Esophagus (tissue), 2 donors: ENCODE measurements at places on chromosomes 13 and 19. TPM values are rescaled to one million over a fixed set of nuclear protein-coding genes. Genes with fewer than 3 reads are reported as not detected.

Gene KCNN1
- 0.02 TPM for polyA plus RNA-seq

Gene CD79A
- 0.31 TPM for polyA plus RNA-seq

Gene PLEKHJ1
- polyA plus RNA-seq: 55.5 TPM

Gene MATK
- polyA plus RNA-seq: 2.4 TPM

Gene PTOV1
- 59.1 TPM for polyA plus RNA-seq

Gene ADAMTSL5
- 10.9 TPM for polyA plus RNA-seq

Gene DOCK6
- 53.5 TPM for polyA plus RNA-seq

Gene PDX1
- not detected for polyA plus RNA-seq

Gene TBC1D17
- polyA plus RNA-seq: 32.6 TPM

Gene SLC6A16
- 0.79 TPM for polyA plus RNA-seq

Gene CHERP
- 15.2 TPM for polyA plus RNA-seq

Gene GPALPP1
- polyA plus RNA-seq: 8.0 TPM

Gene PGLYRP1
- not detected for polyA plus RNA-seq

Gene WASF3
- 1.4 TPM for polyA plus RNA-seq

Gene ZNF177
- polyA plus RNA-seq: 0.84 TPM

Gene FGF21
- polyA plus RNA-seq: not detected

Gene ATP8A2
- polyA plus RNA-seq: 0.01 TPM

Gene KLK8
- 261 TPM for polyA plus RNA-seq

Gene LILRA1
- polyA plus RNA-seq: 0.21 TPM

Gene CEACAM5
- 172 TPM for polyA plus RNA-seq

Gene NMRK2
- 0.20 TPM for polyA plus RNA-seq
